Renal cortex interstitium (tissue), 15 donors: ENCODE measurements at places on chromosomes 4 and X. TPM values are rescaled to one million over a fixed set of nuclear protein-coding genes. Genes with fewer than 3 reads are reported as not detected.

GRCh38 chr4:22595684-22596083 lies 79.8 kb upstream of the ADGRA3 start:
- no peak for DNase-seq

DNA sequence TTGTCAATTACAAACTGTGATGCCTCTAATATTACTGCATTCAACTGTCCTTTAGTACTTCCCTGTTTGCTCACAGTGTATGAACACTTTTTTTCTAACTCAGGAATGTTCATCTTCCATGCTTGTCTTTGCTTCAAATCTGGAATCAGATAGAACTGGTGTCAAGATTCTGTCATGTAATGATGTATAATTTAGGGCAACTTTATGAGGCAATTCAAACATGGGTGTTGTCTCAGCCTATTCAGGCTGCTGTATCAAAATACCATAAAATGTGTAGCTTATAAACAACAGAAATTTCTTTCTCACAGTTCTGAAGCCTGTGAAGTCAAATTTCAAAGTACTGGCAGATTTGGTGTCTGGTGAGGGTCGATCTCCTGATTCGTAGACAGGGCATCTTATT lies 1012.9 kb downstream of the RAB28 start:
- no peak for DNase-seq

DNA sequence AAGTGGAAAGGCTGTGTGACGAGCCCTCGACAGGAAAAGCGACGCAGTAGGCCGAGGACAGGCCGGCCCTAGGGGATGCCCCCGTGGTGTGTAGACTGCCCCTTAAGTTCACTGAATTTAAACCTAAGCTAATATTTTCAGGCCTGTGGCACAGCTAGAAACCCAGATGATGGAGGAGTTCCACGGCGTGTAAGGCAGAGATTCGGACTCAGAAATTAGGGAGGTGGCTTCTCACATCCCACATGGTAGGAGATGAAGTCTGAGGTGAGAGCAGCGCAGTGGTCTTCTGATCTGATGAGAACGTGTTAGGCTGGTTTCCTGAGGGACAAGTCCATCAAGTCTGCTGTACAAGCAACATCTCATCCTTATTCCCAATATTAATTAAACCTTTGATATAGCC lies 7.8 kb downstream of the LRP2BP start:
- no peak for DNase-seq

Gene MAGEA2
- polyA plus RNA-seq: not detected

Gene PDE6B
- polyA plus RNA-seq: 51.1 TPM

- DNase-seq: no peak
These were observed 10.4 kb downstream of the ACOT9 start for GRCh38 chrX:23732704-23733103.

- no peak for DNase-seq
These were observed 316.3 kb downstream of the CAMK2D start for GRCh38 chr4:113445286-113445685.

DNA sequence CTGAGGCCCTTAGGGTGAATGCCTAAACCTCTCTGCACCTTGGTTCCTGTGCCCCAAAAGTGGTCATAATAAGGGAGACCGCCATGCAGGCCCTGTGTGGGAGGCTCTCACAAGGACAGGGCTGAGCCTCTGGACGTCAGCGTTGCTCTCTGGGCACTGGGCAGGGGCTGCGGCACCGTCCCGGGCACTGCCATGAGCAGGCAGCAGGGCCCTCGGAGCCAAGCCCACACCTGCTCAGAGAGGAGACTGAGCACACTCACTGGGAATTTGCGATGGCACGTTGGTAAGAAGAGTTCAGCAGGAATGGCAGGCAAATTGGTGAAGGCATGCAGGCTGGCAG lies 123.4 kb downstream of the HMX1 start:
- no peak for DNase-seq

DNA sequence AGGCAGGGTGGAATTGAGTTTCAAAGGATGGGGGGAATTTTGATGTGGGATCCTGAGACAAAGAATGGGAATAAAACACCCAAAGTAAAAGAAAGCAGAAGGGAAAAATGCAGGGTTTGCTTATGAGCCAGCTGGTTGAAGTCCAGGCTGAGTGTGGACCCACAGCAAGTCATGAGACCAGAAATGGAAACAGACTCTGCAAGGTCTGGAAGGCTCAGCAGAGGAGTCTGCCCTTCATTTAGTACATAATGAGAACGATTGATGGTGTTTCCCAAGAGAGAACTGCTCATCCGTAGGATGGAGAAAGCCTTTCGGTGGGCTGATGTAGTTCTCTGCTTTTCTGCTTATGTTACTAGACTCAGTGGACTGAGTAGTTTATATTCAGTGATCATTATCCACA lies 259.1 kb downstream of the C4orf33 start:
- no peak for DNase-seq

DNA sequence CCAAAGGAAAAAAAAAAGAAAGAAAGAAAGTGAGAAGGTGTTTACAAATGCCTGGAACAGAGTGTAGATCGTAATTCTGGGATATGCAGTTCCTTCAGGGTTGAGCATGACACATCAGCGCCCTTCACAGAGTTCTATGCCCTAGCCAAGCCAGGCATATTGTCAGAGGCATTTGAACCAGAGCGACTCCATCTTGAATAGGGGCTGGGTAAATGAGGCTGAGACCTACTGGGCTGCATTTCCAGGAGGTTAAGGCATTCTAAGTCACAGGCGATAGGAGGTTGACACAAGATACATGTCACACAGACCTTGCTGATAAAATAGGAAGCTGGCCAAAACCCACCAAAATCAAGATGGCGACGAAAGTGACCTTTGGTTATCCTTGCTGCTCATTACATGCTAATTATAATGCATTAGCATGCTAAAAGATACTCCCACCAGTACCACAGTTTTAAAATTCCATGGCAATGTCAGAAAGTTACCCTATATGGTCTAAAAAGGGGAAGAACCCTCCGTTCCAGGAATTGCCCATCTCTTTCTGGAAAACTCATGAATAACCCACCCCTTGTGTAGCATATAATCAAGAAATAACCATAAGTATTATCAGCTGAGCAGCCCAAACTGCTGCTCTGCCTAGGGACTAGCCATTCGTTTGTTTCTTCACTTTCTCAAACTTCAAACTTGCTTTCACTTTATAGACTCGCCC lies 23.5 kb upstream of the LRBA start:
- DNase-seq: no peak

DNA sequence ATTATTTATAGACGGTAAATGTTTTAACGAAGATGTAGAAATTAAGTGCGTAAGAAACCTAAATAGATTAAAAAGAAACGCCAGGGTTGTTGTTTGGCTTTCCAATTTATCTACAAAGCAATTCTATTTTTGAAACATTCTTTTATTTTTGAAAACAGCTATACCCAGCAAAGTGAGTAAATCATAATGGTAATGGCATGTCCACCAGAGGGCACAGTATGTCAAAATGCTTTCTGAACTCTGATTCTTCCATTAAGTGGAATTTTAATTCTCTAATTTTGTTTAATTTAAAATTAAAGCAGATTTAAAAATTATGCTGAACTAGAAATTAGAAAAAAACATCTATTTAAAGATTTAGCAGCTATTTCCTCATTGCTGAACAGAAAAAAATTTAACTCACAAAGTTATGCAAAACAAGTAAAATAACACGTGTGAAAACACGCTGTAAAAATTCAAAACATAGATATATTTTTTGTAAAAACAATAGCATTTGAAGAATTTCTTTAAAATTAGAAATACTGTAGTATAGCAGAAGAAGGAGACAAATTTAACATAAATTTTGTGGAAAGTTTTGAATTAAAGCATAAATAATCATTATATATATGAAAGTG lies 26.5 kb downstream of the RASSF6 start:
- DNase-seq: no peak

Gene CTAG2
- not detected for polyA plus RNA-seq

Gene ESX1
- not detected for polyA plus RNA-seq

DNA sequence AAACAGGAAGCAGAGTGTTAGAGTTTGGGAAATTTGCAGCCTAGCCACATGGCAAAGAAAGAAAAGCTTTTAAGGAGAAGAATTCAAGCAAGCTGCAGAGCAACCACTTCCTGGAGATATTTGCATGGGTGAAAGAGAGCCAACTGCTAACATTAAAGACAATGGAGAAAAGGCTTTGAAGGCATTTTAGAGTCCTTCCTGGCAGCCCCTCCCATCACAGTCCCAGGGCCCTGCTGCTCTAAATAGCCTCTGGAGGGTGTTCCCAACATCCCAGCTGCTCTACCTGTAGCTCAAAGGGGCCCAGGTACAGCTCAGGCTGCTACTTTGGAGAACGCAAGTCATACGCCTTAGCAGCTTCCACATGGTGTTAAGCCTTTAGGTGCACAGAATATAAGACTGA lies 235.9 kb upstream of the FMR1 start:
- no peak for DNase-seq

- no peak for DNase-seq
These were observed 127.9 kb downstream of the SHROOM3 start for GRCh38 chr4:76562836-76563453.

- no peak for DNase-seq
These were observed 355.7 kb downstream of the HS3ST1 start for GRCh38 chr4:11072999-11073398.

GRCh38 chr4:111417521-111417920 lies 727.7 kb upstream of the FAM241A start:
- no peak for DNase-seq

GRCh38 chr4:137794764-137795254 lies 262.5 kb upstream of the PCDH18 start:
- no peak for DNase-seq

Gene HTR2C
- 0.72 TPM for polyA plus RNA-seq
